ENCODE measurements at places on chromosomes 12 and 14.

DNA sequence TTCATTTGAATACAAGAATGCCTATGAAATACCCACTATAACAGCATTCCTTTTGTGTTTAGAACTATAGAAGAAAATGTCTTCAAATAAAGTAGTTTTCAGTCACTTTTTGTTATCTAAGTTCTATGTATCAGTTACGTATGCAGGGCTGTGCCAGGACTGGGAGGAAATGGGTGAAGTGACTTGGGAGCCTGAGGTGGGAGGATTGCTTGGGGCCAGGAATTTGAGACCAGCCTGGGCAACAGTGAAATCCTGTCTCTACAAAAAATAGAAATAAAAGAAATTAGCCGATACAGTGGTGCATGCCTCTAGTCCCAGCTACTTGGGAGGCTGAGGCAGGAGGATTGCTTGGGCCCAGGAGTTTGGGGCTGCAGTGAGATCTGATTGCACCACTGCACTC, 22.9 kb upstream of the MANSC4 start:
- DNase-seq = no peak

DNA sequence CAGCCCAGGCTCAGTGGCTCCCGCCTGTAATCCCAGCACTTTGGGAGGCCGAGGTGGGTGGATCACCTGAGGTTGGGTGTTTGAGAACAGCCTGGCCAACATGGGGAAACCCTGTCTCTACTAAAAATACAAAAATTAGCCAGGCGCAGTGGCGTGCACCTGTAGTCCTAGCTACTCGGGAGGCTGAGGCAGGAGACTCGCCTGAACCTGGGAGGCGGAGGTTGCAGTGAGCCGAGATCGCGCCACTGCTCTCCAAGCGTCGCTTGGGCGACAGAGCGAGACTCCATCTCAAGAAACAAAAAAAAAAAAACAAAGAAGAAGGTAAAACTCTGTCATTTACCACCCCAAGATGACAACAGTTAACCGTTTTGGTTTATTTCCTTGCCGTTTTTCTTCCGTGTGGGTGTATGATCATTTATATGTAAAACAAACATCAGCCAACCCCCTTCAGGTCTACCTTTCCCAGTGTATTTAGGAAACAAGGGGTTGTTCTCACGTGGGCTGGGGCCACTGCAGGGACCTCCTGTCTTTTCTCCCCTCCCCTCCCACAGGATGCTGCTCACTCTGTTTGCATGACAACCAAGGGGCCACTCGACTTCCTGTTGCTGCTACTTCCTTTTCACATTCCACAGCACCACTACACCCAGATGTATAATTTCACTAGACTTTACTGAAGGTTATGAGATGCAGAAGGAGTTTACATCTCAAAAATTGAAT, 13.6 kb downstream of the TTC9 start:
- no peak for DNase-seq

DNA sequence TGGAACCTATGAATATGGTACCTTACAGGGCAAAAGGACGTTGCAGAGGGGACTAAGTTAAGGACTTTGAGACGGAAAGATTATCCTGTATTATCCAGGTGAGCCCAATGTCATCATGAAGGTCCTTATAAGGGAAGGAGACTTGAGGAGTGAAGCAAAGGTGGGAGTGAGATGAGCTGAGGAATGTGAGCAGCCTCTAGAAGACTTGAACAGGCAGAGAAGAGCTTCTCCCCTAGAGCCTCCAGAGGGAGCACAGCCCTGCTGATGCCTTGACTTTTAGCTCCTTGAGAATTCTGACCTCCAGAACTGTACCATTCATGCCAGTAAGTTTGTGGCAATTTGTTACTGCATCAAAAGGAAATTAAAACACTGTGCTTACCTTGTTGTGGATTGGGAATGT, 41.8 kb upstream of the DCD start:
- DNase-seq = no peak

- no peak for DNase-seq
Observed at GRCh38 chr12:23236811-23237210, 611.8 kb downstream of the ETNK1 start.

DNA sequence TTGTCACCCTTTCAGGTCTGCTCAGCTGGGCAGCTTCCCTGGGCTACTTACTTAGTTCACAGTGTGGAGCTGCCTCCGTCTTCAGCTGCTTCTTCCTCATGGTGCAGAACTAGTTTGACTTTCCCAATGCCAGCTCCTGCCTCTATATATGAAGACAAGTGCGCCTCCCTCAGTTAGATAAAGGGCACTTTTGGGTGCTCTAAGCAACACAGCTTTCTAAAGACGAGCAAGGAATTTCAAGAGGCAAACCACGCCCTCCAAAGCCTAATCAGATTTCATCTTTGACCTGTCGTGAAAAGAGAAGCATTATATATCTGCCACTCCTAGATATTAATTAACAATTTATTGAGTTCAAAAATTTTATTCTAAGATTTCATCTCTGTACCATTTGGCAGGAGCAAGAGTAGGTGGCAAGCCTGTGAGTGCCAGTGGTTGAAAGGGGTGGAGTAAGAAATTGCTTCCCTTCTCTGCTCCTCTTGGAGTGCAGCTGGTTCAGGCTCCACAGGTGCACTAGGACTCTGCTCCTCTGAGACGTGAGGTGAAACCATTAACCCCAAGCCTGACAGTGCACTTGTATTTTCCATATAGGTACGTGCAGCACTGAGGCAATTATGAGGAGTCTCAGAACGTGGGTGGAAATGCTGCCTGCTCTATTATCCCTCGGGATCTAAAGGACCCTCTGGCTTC, 2.1 kb upstream of the SLC11A2 start:
- DNase-seq = no peak

- no peak for DNase-seq
Observed at GRCh38 chr12:102436867-102437266, 43.5 kb downstream of the IGF1 start.

GRCh38 chr14:53570411-53571387, 385.9 kb downstream of the BMP4 start:
- DNase-seq = no peak

DNA sequence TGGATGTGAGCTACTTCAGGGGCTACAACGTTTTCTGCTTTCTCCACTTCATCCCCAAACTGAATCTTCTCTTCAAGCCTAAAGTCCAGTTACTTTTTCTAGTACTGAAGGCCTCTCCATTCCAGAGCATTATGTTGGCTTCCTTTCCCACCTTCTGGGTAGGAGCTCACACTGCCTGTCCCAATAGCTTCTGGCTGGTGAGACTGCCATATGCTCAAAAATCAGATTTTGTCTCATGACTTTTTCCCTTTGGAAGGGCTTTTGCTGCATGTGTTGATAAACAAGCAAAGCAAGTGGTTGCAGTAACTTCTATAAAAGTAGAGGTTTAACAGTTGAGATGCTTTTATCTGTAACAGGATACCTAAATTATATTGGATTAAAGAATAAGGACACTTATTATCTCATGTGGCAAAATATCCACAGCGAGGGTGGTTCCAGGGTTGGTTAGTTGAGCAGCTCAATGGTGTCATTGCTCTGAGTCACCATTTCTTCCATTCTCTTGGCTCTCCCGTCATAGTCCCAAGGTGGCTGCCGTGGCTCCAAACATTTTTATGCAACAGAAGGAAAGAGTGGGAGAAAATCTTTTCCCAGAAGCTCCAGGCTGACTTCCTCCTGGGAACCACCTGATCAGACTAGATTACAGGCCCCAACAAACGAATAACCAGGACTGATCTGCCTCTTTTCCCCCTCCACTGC, 15.1 kb upstream of the PPFIBP1 start:
- no peak for DNase-seq

- DNase-seq = no peak
Observed at GRCh38 chr12:27999970-28000369, 27.4 kb upstream of the PTHLH start.

DNA sequence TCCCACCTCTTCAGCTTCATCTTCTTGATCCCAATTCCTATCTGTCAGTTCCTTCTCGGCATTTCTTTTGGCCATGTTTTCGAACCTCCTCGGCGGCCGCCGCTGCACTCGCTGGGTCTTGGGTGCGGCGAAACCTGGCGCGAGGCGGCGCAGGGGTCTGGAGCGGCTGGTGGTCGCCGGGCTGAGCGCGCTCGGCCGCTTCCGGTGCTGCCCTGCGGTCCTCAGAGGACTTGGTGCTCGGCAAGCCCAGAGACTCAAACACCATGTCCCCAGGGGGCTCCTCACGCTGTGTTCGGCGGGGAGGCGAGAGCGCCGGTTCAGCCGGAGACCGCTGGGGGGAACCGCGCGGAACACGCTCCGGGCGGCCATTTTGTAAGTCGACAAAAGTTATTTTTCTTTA, 51.8 kb downstream of the PPP1R36 start:
- no peak for DNase-seq

GRCh38 chr12:108939594-108939993, 59.7 kb downstream of the DAO start:
- no peak for DNase-seq
